ENCODE measurements at places on chromosomes 6 and 20.

DNA sequence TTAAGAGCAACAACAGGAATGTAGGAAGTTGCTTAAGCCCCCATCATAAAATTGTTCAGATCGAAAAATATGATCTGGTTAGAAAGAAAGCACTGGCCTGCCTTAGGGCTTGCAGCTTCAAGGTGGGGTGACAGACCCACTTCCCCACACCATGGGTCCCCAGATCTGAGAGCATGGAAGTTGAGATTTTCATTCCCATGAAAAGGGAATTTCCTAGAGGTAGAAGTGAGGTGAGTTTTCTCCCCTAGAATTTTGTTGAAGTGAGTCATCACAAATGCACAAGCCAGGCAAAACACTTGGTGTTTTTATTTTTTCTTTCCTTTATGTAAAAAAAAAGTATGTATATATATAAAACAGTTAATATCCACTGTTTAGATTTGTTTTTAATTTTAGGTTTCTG, 213.6 kb upstream of the SUPT3H start:
- DNase-seq, result no peak

DNA sequence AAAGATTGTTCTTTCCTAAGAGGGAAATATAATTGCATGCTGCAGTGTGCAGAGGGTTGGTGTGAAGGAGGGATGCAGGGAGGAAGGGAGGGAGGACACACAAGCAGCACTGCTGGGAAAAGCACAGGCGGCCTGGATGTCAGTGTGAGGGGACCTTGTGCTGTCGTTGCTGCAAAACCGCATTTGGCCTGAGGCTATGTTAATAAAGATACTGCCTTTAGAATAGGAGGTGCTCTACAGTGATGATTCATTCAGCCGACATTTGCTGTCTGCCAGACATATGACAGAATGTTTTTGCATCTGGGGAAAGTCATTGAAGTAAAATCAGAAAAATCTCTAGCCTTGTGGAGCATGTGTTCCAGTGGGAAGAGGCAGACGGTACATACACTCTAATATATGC, 50.5 kb upstream of the TRIM26 start:
- no peak for DNase-seq

DNA sequence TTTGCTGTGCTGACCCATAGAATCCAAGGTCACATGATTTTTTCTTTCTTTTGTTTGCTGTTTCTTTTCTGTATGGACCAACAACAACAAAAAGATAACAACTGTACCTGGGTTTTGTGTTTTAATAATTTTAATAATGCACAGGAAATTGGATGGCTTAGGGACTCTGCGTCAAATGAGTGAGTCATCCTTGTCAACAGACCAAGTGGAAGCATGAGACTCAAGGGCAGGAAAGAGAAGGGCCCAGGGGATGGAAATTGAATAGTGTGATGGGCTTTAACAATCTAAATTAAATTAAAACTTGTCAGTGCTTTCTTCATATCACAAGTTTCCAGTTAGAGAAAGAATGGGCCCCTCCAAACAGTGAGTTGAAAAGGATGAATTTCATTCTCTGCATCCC, 413.0 kb downstream of the PREX1 start:
- no peak for DNase-seq

- no peak for DNase-seq
Measured at GRCh38 chr6:42355416-42355815, 96.3 kb downstream of the TRERF1 start.

- DNase-seq, result peak; percentile 17
Measured at GRCh38 chr20:49385465-49385864, 97.0 kb downstream of the KCNB1 start.

DNA sequence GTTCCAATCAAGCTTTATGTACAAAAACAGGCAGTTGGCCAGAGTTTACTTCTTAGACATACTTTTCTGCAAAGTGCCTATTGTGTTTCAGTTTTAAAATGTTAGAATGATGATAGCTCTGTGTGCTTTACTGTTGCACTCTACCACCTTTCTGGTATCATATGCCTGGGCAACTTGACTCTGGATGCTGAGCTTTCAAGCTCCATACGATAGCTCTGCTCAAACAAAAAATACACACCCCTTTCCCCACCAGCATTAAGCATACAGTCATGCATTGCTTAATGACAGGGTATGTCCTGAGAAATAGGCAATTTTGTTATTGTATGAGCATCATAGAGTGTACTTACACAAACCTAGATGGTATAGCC, 123.1 kb downstream of the RCAN2 start:
- no peak for DNase-seq
